G401 (cell line): ENCODE measurements at places on chromosomes 13 and 19.

DNA sequence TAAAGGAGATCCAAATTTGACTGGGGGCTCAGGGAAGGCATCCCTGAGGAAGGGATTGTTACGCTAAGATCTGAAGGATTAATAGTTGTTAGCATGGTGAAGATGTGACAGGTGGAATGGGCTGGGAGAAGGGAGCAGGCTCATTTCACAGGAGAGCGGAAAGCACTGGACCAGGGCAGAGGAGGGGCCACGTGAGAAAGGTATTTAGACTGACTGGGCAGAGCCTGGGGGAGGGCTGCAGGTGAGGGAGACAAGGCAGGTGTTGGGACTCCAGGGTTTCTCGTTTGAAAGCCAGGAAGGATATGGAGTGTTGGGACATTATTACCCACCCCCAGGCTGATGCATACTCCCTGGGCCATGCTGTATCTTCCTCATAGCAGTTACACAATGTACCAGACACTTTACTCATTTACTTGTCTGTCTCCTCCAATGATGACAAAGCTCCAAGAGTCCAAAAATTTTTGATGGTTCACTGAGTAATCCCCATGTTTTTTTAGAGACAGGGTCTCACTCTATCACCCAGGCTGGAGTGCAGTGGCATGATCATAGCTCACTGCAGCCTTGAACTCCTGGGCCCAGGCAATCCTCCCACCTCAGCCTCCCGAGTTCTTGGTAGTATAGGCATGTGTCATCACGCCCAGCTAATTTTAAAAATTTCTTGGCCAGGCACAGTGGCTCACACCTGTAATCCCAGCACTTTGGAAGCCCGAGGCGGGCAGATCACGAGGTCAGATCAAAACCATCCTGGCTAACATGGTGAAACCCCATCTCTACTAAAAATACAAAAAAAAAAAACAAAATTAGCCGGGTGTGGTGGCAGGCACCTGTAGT lies 2.3 kb downstream of the TRAPPC6A start:
- no peak for DNase-seq

DNA sequence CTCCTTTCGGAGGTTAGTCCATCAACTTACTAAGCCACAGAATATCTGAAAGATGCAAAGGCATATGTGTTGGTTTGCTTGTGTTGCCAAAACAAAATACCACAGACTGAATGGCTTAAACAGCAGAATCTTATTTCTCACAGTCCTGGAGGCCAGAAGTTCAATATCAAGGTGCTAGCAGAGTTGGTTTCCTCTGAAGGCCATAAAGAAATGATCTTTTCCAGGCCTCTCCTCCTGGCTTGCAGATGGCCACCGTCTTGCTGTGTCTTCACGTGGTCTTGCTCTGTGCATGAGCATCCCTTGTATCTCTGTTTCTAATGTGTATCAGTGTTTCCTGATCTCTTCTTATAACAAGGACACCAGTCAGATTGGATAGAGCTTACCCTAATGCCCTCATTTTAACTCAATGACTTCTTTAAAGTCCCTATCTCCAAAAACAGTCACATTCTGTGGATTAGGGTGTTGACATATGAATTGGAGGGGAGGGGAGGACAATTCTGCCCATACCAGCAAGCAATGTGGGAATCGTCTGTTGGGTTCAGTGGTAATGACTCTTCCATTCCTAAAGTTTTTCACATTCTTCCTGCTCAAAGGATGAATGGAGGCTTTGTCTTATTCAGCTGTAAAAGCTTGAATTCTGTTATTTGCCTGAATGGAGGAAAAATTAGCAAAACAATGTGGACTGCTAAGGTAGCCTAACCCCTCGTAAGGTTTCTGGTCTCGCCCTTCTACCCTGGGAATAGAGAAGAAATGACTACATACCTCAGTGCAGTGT lies 715.7 kb downstream of the DIAPH3 start:
- DNase-seq = no peak

DNA sequence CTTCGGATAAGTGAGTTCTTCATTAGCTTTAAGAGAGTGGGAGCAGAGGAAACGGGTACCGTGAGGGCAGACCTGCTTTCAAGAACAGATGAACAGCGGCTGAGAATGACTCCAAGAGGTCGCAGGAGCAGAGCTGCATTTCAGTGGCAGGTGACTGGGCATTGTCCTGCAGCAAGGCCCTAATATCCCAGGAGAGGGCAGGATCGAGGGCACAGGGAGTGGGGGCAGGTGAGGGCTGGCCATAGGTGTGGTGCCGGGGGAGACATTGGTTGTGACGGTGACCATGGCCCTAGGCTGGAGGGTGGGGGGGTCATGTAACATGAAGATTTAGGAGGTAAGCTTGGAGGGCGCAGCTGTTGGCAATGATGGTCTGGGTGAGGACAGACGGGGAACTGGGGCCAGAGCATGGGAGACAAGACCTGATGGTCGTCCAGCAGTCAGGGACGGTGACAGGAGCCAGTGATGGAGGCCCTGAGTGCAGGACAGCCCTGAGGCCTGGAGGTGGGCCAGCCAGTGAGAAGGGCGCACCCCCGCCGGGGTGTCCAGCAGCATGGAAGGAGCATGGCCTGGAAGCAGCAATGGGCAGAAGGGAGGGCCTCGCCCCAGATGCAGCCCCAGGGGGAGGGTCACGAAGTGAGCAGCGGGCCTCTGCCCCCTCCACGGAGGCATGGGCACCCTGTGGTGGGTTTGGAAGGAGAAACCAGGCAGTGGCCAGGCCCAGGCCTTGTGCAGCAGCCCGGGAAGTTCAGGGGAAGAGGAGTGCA lies 29.2 kb upstream of the LAMP1 start:
- DNase-seq = no peak

- DNase-seq = peak; percentile 53
These were observed 689 bp downstream of the ING1 start for GRCh38 chr13:110713981-110714796.

GRCh38 chr13:112072534-112073244 lies 5.7 kb downstream of the SOX1 start:
- DNase-seq = peak; percentile 4

GRCh38 chr19:43525836-43526771 lies 897 bp downstream of the ETHE1 start:
- DNase-seq = no peak

DNA sequence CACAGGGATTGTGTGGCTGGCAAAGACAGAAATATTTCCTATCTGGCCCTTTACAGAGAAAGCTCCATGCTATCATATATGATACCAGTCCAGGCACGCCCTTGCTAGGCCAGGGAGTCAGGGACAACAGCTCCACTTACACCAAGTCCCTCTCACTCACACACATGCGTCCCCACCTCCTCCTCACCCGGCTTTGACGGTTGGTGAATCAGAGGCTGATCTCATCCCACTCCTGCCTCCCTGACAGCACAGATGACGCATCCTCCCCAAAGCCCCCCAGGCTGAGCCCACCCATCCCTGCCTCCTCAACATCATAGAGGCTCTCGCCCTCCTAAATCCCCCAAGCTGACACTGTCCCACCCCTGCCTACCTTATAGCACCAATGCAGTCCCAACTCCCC lies 62.7 kb downstream of the F2RL3 start:
- DNase-seq = no peak

DNA sequence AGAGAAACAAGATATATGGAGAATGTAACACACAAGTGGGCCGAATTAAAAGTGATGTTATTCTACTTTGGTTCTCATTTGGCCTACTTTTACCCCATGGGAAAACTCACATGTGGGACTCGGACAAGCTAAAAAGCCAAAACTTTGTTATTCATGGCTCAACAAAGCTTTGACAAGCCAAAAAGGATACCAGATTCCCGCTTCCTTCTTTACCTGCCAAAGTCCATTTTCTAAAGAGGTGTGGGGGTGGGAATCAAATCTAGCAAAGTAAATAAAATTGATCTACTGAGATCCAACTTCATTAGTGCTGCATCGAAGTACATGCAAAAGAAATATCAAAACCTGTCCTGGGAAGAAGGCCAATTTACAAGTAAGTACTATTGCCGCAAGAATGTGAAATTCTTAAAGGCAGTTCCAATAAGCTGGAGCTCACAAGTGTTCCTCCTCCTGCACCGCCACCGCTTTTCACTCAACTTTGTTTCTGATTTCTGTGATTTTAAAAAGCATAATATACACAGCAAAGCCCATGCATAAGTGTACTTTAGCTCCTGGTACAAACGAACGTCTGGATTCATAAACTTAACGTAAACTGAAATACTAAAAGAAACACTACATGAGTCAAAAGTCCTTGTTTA lies 1.1 kb downstream of the LNX2 start:
- no peak for DNase-seq

DNA sequence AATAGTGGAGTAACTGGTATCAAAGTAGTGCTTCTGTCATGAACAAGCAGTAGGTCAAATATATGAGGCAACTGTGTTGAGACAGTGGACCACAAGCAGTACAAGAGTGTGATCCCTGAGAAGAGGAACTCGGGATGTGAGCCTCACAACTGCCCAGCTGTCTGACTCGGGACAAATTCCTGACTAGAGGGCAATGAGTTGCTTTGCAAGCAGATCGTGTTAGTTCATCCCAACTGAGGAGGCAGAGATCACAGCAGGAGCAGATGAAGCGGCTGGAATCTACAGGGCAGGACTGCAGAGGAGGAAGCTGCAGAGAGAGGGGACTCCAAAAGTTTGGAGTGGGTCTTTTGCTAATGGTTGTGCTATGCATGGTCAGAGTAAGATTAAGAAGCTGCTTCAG lies 741.1 kb downstream of the DIAPH3 start:
- no peak for DNase-seq

GRCh38 chr13:33051632-33052031 lies 35.4 kb downstream of the KL start:
- DNase-seq = no peak

GRCh38 chr19:15524781-15525180 lies 16.5 kb downstream of the CYP4F22 start:
- no peak for DNase-seq

- no peak for DNase-seq
These were observed 8.4 kb upstream of the SIGLEC12 start for GRCh38 chr19:51509823-51510660.

GRCh38 chr19:12047868-12048267 lies 4.9 kb downstream of the ZNF878 start:
- DNase-seq = no peak

DNA sequence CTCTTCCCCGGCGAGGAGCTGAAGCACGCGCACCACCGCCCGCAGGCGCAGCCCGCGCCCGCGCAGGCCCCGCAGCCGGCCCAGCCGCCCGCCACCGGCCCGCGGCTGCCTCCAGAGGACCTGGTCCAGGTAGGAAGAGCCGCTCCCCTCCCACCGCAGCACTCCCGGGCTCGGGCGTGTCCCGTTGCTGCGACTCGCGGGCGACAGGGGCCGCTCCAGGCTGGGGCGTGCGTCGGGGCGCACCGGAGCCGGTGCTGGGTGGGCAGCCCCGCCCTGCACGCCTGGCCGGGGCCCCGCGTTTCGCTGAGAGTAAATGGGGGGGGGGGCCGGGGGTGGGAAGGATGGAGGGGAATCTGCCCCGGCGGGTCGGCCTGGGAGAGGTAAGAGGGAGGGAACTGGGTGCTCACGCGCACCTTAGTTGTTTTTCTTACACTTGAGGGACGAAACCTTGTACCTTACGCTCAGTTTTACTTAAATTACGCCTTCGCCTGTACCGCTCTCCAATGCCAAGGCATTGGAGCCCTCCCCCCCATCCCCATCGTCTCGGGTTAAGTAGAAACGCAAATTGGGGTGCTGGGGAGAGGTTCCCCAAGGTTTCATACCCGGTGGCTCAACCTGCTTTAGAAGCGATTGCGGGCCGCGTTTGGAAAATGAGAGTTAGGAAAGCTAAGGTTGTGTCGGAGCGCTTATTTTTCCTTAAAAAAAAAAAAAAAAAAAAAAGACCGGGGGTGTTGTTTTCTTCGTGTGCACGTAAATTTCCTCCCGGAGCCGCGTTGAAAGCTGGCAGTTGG lies 850 bp downstream of the KLF5 start:
- no peak for DNase-seq

DNA sequence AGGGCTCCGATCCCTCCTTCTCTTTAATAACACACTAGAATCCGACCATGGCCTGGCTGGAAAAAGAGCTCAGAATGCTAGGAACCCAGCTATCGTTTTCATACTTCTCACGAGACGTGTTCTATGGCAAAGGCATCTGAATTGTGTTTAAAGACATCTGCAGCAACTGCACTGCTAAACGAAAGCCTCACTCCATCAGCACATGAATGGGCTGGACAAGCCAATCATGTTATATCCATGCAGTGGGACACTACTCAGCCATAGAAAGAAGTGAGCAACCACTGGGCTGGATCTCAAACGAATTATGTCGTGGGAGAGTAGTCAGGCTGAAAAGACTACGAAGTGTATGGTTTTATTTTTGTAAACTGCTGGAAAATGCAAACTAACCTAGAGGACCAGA lies 136.1 kb downstream of the COL4A1 start:
- DNase-seq = no peak

DNA sequence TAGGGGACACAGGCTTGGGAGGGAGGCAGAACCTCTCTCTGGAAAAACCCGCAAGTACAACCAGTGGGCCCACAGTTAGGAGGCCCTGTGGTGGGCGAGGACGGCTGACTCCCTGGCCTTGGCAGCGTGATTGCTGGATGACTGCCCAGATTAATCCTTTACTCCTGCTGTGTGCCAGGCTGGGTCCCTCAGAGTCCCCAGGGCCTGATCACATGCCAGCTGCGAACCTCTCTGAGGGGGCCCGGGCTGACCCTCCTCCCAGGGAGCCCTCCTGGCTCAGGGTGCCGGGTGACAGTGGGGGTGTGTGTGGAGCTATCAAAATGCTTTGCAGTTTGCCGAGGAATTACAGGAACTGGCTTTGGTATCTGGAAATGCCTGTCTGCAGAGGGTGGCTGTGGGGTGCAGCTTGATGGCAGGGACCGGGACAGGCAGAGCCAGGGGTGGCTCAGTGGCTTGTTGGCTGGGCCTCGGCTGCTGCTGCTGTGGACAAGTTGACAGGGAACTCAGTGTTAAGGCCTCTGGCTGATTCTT lies 48.9 kb downstream of the DNM2 start:
- DNase-seq = no peak

- peak; percentile 20 for DNase-seq
These were observed 485.5 kb downstream of the DIAPH3 start for GRCh38 chr13:59677966-59678814.

GRCh38 chr13:114058051-114058867 lies 74.2 kb downstream of the RASA3 start:
- no peak for DNase-seq

- DNase-seq = no peak
These were observed 1461.6 kb downstream of the PCDH9 start for GRCh38 chr13:65768545-65768944.

- no peak for DNase-seq
These were observed 705 bp downstream of the STXBP2 start for GRCh38 chr19:7637374-7638256.

DNA sequence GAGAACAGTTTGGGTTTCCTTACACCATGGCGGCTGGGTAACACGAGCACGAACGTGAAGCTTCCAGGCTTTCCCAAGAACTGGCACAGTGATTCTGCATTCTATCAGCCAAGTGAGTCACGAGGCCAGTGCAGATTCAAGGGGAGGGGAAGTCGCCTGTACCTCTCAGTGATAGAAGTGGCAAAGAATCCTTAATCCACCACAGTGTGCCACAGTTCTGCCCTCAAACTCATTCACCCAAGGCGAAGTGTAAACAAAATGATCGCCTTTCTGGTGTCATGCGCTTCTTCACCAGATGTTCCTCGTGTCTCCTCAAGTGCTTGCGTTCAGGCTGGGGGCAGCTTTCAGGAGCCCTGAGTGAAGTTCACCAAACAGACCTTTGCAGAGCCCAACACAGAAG lies 24.9 kb upstream of the AMER2 start:
- no peak for DNase-seq

- DNase-seq = no peak
These were observed 14.3 kb downstream of the TNNT1 start for GRCh38 chr19:55134736-55135135.

- no peak for DNase-seq
These were observed 278.7 kb upstream of the KLHL1 start for GRCh38 chr13:70386919-70387318.
